ENCODE measurements at places on chromosomes 16 and 17. TPM values are rescaled to one million over a fixed set of nuclear protein-coding genes. Genes with fewer than 3 reads are reported as not detected.

DNA sequence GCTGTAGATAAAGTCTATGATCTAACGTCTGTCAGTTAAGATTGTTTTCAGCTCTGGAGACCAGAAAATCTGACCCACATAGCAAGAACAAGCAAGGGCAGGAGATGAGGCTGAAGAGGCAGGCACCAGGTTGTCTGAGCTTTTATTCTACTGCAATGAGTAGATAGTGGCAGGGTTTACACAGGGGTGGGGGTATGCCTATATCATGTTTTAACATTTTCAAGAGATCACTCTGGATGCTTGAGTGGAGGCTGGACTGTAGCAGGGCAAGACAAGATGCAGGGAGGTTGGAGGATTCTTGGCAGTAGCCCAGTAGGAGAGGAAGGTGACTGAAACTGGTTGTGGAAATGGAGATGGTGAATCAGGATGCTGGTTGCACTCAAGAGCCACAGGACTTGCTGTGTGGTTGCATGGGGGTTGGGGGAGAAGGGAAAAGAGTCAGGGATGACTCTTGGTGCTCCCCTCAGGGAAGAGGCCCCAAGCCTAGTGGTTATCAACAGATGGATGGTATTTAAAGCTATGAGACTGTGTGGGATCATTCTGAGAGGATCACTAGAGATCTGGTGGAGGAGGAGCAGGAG, 143.1 kb upstream of the KCNJ18 start:
- H3K27me3 ChIP-seq: no peaks in the 10 kb centered on the region
- peak overlapping the region; percentile 86 for H3K27ac ChIP-seq
- H3K4me3 ChIP-seq: peak overlapping the region; percentile 76
- 0 out of 2 replicates have a peak, but pooled peaks cover 6% of the 10 kb centered on the region for H3K36me3 ChIP-seq
- H3K4me1 ChIP-seq: peaks cover 23% of the 10 kb centered on the region

GRCh38 chr16:57725554-57725953, 10.0 kb upstream of the KATNB1 start:
- H3K4me1 ChIP-seq: no peaks in the 10 kb centered on the region
- no peak overlapping the region for H3K27ac ChIP-seq
- no peak for DNase-seq
- no peaks in the 10 kb centered on the region for H3K27me3 ChIP-seq

DNA sequence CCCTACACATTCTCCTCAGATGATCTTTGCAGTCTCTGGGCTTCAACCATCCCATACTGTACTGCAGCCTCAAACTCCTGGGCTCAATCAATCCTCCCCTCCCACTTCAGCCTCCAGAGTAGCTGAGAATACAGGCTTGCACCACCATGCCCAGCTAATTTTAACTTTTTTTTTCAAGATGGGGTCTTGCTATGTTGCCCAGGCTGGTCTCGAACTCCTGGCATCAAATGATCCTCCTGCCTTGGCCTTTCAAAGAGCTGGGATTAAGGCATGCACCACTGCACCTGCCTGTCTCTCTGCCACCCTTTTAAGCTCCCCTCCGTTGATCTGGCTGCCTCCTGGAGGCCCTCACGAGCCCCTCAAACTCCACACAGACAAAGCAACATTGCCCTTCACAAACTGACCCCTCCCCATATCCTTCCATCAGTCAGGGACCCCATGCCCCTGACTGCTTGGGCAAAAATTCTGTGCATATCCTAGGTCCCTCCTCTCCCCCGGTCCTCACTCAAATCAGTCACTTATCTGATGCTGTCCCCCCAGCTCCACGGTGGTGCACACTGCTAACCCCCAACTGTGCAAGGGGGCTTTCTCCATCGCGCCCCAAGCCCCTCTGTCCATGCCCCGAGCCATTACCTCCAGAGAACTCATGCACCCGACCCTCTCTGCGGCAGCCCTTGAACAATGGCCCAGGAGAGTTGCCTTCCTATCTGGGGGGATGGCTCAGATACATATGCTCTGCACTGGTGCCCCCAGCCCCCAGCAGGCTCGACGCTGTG, 252.9 kb downstream of the KATNIP start:
- peaks cover 35% of the 10 kb centered on the region for H3K27me3 ChIP-seq
- no peak overlapping the region for H3K27ac ChIP-seq
- H3K4me3 ChIP-seq: no peak overlapping the region
- no peaks in the 10 kb centered on the region for H3K4me1 ChIP-seq
- no peaks in the 10 kb centered on the region for H3K36me3 ChIP-seq

Gene CPHXL2
- not detected for total RNA-seq

Gene USP43
- not detected for total RNA-seq

Gene RRN3
- 40.3 TPM for total RNA-seq

Measured in GM23248 (cell line).